NCI-H460 (cell line): ENCODE measurements at places on chromosomes 12 and 14.

DNA sequence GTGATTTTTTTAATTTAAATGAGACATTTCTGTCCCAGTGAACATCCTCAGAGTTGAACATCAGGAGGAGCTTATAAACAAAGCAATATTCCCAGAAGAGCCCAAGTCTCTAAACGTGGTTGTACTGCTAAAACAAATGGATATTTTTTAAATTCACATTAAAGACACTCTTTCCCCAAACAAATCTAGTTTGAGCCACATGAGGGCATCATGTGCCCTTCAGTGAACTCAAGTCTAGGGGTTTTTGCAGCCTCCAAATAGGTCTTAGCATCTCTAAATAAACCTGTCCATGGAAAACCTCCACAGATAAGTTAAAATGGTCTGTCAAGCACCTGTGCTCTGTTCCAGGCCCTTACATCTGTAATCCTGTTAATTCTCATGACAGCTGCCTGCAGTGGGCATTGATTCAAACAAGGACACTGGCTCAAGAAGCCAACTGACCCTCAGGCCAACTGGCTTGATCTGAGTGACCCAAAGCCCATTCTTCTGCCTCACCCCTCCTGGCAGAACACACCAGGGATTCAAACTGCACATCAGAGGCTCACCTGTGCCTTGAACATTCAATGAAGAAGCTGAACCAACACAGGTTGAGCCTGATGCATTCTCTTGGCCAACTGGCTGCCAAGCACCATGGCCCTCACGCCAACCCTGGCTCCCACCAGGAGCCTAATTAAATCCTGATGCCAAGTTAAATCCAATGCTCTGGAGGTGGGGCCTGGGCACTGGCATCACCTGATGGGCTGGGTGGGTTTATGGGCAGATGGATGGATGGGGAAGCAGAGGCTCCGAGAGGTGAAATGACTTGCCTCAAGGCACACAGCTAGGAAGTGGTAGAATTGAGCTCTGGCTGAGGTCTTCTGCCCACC lies 8.6 kb downstream of the ISCU start:
- no peak for DNase-seq

DNA sequence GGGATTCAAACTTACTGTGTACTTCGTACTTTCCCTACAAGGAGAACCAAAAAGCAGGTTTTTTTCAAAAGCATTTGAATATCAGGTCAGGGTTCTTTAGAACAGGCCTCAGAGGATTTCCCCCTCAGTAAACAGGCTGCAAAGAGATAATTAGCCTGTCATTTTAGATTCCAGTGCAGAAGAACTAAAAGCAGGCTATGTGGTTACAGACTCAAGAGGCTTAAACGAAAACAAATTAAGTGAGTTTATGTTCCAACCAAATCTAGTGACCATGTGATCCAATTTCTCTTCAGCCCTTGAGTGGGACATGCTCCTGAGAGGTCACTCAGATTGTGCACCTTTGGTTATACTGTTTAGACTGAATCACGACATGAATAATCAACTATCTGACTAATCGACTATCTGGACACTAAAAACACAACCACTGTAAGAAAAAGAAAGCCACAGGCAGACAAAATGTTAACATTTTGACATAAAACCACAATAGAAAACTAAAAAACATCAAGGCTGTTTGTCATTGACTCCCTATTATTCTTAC lies 4.5 kb downstream of the TMED8 start:
- no peak for DNase-seq

DNA sequence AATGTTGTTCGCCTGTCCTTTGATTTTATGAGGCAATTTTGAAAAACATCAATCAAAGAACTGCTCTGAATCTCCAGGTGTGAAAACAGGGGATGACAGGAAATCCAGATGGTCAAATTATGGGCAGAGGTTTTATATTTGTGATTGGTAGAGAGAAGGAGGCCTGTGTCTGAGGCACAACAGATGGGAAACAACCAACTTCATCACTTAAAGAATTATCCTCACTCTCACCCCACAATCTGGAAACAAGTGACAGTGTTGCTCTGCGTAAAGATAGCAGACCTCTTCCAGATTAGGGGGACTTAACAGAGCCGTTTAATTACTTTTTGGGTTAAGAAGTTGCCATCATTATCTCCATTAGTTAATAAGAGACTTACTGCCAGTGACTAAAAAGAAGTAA lies 64.1 kb upstream of the EGLN3 start:
- no peak for DNase-seq

GRCh38 chr12:89225401-89225800 lies 126.9 kb downstream of the DUSP6 start:
- no peak for DNase-seq

- no peak for DNase-seq
These were observed 777 bp downstream of the ASCL1 start for GRCh38 chr12:102958073-102958829.
